ENCODE measurements at places on chromosomes 7 and 10.

DNA sequence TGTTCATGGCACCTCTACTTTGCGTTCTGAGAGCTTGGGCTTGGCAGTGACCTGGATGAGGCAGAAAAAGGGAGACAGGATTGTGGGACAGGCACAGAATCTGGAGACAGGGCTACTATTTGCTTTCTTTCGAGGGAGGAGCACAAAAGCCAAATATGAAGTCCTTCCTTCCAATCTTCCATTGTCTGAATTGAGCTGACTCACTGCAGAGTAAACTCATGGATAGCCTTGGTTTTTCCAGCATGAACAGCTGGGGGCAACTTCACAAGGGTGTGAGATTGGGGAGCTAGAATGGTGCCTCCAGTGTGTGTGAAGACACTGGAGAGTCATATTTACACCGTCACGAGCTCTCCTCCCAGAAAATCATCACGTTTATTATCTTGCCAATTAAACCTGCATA is 55.6 kb upstream of the NRP1 start:
- no peaks in the 10 kb centered on the region for H3K36me3 ChIP-seq
- no peak for DNase-seq
- H3K27me3 ChIP-seq, result no peaks in the 10 kb centered on the region
- H3K4me3 ChIP-seq, result no peak overlapping the region

- H3K36me3 ChIP-seq, result no peaks in the 10 kb centered on the region
- no peaks in the 10 kb centered on the region for H3K4me1 ChIP-seq
- DNase-seq, result no peak
Measured at GRCh38 chr7:73345951-73346350, 18.0 kb downstream of the FKBP6 start.

GRCh38 chr10:11264296-11265048 is 246.8 kb downstream of the CELF2 start:
- H3K27me3 ChIP-seq, result no peaks in the 10 kb centered on the region
- H3K27ac ChIP-seq, result no peak overlapping the region
- H3K36me3 ChIP-seq, result no peaks in the 10 kb centered on the region
- no peak for DNase-seq

GRCh38 chr10:71437537-71438092 is 40.9 kb downstream of the CDH23 start:
- no peaks in the 10 kb centered on the region for H3K4me1 ChIP-seq
- no peaks in the 10 kb centered on the region for H3K27me3 ChIP-seq
- H3K36me3 ChIP-seq, result no peaks in the 10 kb centered on the region

DNA sequence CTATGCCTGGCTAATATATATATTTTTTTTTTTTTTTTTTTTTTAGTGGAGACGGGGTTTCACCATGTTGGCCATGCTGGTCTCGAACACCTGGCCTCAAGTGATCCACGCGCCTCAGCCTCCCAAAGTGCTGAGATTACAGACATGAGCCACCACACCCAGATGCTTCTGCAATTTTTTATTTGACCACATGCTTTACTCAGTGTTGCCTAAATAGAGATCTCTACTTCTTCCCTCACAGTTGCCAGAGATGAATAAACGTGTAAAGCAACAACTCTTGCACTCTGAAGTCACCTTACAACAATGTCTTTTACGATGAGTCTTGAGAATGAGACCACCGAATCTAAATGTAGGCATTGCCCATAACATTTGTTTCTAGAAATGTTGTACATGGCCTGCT is 107.9 kb upstream of the FRMD4A start:
- H3K4me1 ChIP-seq, result no peaks in the 10 kb centered on the region
- no peak overlapping the region for H3K4me3 ChIP-seq
- DNase-seq, result no peak
- H3K27me3 ChIP-seq, result no peaks in the 10 kb centered on the region
- no peak overlapping the region for H3K27ac ChIP-seq
- H3K36me3 ChIP-seq, result no peaks in the 10 kb centered on the region

GRCh38 chr7:39703144-39703543 is 79.8 kb downstream of the RALA start:
- no peak overlapping the region for H3K4me3 ChIP-seq
- no peaks in the 10 kb centered on the region for H3K27me3 ChIP-seq
- no peak overlapping the region for H3K27ac ChIP-seq
- no peaks in the 10 kb centered on the region for H3K36me3 ChIP-seq
- DNase-seq, result no peak
- no peaks in the 10 kb centered on the region for H3K4me1 ChIP-seq

GRCh38 chr10:60384708-60385398 is 4.8 kb downstream of the ANK3 start:
- no peaks in the 10 kb centered on the region for H3K36me3 ChIP-seq
- H3K4me1 ChIP-seq, result no peaks in the 10 kb centered on the region
- H3K27me3 ChIP-seq, result no peaks in the 10 kb centered on the region
- no peak overlapping the region for H3K27ac ChIP-seq

DNA sequence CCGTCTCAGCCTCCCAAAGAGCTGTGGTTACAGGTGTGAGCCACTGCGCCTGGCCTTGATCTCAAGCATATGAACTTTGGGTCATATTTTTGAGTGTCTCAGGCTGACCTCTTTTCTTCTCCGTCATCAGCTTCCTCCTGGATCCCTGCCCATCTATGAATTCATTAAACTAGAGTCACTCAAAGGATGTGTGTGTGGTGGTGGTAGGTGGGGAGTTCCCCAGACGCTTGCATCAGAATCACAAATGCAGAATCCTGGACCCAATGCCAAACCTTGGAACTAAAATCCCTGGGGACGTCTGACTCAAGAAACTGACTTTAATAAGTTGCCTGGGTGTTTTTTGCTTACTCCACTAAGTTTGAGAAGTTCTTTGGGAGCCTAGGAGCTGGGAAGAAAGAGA is 6.7 kb upstream of the CREB5 start:
- DNase-seq, result peak; percentile 43
- no peaks in the 10 kb centered on the region for H3K27me3 ChIP-seq
- no peaks in the 10 kb centered on the region for H3K4me1 ChIP-seq
- H3K27ac ChIP-seq, result peak overlapping the region; percentile 85
- H3K36me3 ChIP-seq, result no peaks in the 10 kb centered on the region

- H3K4me1 ChIP-seq, result no peaks in the 10 kb centered on the region
- no peaks in the 10 kb centered on the region for H3K27me3 ChIP-seq
- no peak overlapping the region for H3K4me3 ChIP-seq
- DNase-seq, result no peak
- H3K36me3 ChIP-seq, result no peaks in the 10 kb centered on the region
Measured at GRCh38 chr7:17158261-17158660, 140.2 kb upstream of the AHR start.

- H3K4me1 ChIP-seq, result no peaks in the 10 kb centered on the region
- H3K27me3 ChIP-seq, result no peaks in the 10 kb centered on the region
- no peak for DNase-seq
- H3K27ac ChIP-seq, result no peak overlapping the region
- H3K36me3 ChIP-seq, result no peaks in the 10 kb centered on the region
Measured at GRCh38 chr7:53743697-53744402, 708.4 kb downstream of the POM121L12 start.

DNA sequence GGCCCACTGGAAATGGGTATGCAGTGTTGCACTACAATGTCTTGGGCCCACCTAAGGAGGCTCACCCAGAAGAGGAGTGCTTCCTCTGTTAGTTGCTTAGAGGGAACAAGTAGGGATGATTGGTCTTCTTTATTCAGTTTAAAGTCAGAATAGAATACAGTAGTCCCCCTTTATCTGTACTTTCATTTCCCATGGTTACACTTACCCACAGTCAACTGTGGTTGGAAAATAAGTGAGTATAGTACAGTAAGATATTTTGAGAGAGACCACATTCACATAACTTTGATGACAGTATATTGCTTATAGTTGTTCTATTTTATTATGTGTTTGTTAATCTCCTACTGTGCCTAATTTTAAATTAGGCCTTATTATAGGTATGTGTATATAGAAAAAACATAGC is 151.4 kb downstream of the COL28A1 start:
- no peaks in the 10 kb centered on the region for H3K4me1 ChIP-seq
- no peak overlapping the region for H3K27ac ChIP-seq
- no peaks in the 10 kb centered on the region for H3K27me3 ChIP-seq
- no peak overlapping the region for H3K4me3 ChIP-seq
- no peaks in the 10 kb centered on the region for H3K36me3 ChIP-seq
- no peak for DNase-seq

- H3K4me3 ChIP-seq, result peak overlapping the region; percentile 6
- H3K27me3 ChIP-seq, result peaks cover 60% of the 10 kb centered on the region
- H3K27ac ChIP-seq, result no peak overlapping the region
- H3K4me1 ChIP-seq, result no peaks in the 10 kb centered on the region
Measured at GRCh38 chr10:132836248-132836831, 50.4 kb upstream of the NKX6-2 start.

- no peak overlapping the region for H3K4me3 ChIP-seq
- H3K4me1 ChIP-seq, result no peaks in the 10 kb centered on the region
- H3K27ac ChIP-seq, result no peak overlapping the region
- no peaks in the 10 kb centered on the region for H3K36me3 ChIP-seq
Measured at GRCh38 chr10:1348773-1349050, 292.5 kb downstream of the WDR37 start.

GRCh38 chr7:51590746-51591145 is 274.1 kb upstream of the COBL start:
- H3K4me1 ChIP-seq, result no peaks in the 10 kb centered on the region
- no peaks in the 10 kb centered on the region for H3K36me3 ChIP-seq
- no peak overlapping the region for H3K27ac ChIP-seq
- no peak for DNase-seq
- no peaks in the 10 kb centered on the region for H3K27me3 ChIP-seq
- H3K4me3 ChIP-seq, result no peak overlapping the region

DNA sequence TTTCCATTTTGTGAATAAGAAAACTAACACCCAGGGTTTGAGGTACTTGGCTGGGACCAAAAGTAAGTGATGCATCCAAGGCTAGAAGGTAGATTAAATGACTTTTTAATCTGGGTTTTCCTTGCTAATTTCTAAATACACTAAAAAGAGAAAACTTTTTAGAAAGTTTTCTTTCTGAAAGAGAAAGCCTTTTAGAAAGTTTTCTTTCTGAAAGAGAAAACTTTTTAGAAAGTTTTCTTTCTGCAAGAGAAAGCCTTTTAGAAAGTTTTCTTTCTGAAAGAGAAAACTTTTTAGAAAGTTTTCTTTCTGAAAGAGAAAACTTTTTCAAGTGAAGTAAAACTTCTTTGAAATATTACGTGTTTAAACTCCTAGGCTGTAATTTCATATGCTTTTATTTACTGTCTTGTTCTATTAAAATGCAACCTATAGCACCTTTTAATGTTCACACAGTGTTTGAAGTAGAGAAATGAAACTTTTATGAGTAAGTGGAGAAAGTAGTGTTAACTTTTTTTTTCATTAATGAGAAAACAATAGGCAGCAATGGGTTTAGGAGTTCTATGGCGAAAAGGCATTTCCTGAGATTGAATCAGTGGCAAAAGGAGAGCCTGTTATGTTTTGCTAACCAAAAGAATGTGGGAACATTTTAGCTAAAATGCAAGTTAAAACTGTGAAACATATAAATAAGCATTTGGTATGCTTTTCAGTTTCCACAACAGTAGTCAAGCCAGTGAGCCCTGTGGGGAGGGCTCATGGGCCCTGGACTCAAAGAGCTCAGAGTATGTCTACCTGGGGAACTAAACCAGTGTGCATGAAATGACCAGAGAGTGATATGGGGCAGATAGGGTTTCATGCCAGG is 103.7 kb downstream of the RBM20 start:
- no peaks in the 10 kb centered on the region for H3K27me3 ChIP-seq
- H3K4me1 ChIP-seq, result no peaks in the 10 kb centered on the region
- no peak for DNase-seq
- H3K4me3 ChIP-seq, result no peak overlapping the region
- no peaks in the 10 kb centered on the region for H3K36me3 ChIP-seq

DNA sequence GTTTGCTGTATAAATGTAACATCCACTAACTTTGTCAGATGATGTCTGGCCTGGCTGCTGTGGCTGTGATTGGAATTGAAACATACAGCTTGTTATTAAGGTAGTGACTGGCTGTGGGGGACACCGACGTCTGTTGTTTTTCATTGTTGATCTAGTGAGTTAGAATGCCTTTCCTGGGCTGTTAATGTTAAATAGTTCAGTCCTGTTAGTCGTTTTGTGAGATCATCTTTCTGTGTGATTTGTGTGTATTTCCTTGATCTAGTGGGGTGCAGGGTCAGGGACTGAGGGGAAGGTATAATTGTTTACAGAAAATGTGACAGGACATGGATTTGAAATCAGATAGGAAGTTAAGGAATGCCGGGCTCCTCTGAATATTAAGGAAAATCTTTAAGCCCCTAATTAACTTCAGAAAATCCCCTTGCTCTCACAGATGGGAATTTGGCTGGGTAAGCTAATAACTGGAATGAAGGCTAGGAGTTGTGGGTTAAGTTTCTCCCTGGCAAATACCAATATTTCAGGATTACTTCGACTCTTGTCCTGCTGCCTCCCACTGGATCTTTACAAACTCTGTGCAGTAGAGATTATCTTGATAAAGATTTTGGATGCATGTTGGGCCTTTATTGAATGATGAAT is 163.1 kb downstream of the AUTS2 start:
- H3K27ac ChIP-seq, result no peak overlapping the region
- peaks cover 3% of the 10 kb centered on the region for H3K4me1 ChIP-seq
- no peaks in the 10 kb centered on the region for H3K27me3 ChIP-seq
- no peak overlapping the region for H3K4me3 ChIP-seq
- H3K36me3 ChIP-seq, result no peaks in the 10 kb centered on the region
- no peak for DNase-seq

- no peak overlapping the region for H3K27ac ChIP-seq
- H3K27me3 ChIP-seq, result no peaks in the 10 kb centered on the region
- peaks cover 12% of the 10 kb centered on the region for H3K36me3 ChIP-seq
Measured at GRCh38 chr7:44987996-44988395, 9.2 kb upstream of the MYO1G start.

- H3K27me3 ChIP-seq, result no peaks in the 10 kb centered on the region
- H3K4me3 ChIP-seq, result no peak overlapping the region
- DNase-seq, result no peak
- H3K36me3 ChIP-seq, result no peaks in the 10 kb centered on the region
Measured at GRCh38 chr7:15753887-15754579, 67.5 kb upstream of the MEOX2 start.

DNA sequence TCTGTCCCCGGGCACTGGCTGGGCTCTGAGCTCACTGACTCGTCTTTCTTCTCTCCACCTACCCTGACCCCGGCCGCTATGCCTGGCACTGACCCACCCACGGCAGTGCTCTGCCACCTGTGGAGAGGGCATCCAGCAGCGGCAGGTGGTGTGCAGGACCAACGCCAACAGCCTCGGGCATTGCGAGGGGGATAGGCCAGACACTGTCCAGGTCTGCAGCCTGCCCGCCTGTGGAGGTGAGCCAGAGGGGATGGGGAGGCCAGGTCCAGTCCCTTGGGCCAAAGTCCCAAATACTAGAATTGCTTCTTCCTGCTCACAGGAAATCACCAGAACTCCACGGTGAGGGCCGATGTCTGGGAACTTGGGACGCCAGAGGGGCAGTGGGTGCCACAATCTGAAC is 27.3 kb downstream of the TBATA start:
- no peaks in the 10 kb centered on the region for H3K27me3 ChIP-seq
- no peak for DNase-seq
- no peaks in the 10 kb centered on the region for H3K4me1 ChIP-seq
- H3K27ac ChIP-seq, result no peak overlapping the region

GRCh38 chr7:1567049-1567771 is 2.6 kb downstream of the PSMG3 start:
- no peaks in the 10 kb centered on the region for H3K36me3 ChIP-seq
- H3K4me1 ChIP-seq, result peaks cover 7% of the 10 kb centered on the region
- no peaks in the 10 kb centered on the region for H3K27me3 ChIP-seq
- H3K27ac ChIP-seq, result peak overlapping the region; percentile 78
- no peak overlapping the region for H3K4me3 ChIP-seq

GRCh38 chr10:130422366-130423324 is 286.5 kb downstream of the GLRX3 start:
- no peak for DNase-seq
- H3K4me3 ChIP-seq, result no peak overlapping the region
- H3K4me1 ChIP-seq, result no peaks in the 10 kb centered on the region
- H3K27ac ChIP-seq, result no peak overlapping the region
- no peaks in the 10 kb centered on the region for H3K36me3 ChIP-seq

- no peak overlapping the region for H3K4me3 ChIP-seq
- DNase-seq, result no peak
- H3K27ac ChIP-seq, result no peak overlapping the region
- no peaks in the 10 kb centered on the region for H3K4me1 ChIP-seq
Measured at GRCh38 chr10:25839683-25840082, 94.3 kb upstream of the MYO3A start.
